ENCODE measurements at places on chromosomes 2 and 18.

DNA sequence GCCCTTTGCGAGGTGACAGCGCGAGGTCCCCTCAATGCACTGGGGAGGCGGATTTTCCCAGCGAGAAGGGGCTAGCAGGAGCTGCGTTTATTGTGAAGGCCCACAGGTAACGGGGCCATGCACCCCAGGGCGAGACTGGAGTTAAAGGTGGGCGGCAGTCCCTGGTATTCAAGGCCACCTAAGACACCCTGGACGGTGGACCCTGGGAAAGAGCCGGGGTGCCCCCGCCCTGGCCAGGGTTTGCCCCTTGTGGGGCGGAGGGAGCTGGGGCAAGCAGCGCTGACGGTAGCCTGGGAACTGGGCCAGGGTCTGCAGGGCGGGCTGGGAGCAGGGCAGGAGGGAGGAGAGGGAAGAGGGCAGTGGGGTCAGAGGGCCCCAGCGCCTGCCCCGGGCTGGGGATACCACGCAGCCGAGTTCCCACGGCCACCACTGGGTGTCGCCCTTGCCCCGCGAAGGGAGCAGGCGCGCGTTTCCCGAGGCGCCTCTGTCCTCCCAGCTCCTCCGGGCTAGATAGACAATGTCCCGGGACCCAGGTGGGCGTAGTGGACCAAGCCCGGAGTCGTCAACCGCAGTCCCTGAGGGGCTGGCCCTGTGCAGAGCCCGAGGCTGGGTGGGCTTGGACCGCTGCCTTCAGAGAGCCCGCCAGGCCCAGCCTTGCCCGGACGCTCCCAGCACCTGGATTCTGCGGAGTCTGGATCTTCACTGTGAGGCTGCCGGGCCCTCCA, 80.2 kb downstream of the SMAD4 start:
- peak; percentile 49 for DNase-seq

DNA sequence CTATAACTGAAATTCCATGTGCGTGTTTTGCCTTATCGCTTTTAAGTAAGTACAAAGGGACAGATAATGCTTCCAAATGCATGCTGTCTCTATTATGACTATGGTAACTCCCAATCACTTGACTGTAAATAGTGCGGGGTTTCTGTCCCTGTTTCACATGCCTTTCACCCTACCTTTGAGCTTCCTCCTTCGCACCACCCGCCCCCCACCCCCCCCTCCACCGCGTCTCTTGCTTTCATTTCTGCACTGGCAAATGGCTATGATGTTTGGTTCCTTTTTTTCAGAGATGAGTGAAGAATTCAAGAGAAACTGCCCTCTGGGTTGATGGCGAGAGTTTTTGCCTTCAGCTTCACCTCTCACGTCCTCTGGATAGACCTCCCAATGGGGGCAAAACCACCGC, 25.0 kb upstream of the SPP2 start:
- DNase-seq: no peak

DNA sequence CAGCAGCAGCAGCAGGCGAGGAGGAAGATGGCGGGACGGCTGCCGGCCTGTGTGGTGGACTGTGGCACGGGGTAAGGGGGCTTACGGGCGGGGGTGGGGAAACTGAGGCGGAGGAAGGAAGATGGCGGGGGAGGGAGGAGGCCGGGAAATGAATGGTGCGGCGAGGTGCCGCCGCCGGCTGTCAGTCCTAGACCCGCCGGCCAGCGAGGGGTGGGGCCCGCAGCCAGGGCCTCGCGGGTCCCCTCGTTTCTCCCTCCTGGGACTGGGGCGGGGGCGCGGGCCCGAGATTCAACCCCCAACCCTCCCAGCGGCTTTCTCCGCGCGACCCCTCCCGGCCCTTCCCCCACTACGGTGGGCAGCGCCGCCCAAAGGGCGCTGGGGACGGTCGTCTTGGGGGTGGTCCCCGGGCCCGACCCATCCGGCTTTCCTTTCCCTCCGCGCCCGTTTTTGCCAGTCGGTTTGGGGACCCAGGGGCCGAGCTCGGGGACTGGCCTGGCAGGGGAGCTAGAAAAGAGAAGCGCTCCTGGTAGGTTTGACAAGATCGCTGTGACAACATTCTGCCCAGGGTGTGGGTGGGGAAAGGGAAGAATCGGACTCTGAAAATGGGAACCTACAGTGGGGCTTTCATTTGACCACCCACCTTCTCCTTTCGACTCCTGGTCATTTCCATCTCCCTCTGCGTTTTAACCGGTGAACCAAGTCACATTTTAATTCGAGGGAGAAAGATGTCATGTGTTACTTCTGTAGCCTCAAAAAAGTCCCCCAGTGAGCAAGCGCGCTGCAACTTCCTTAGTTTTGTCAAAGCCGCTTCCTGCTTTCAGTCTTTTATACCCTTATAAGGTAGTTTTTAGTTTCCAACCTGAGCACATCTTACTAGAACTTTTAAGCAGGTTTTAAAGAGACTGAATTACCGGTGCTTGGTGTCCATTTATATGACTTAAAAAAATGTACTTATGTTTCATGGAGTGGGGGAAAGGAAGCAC, 655 bp downstream of the ACTR3 start:
- peak; percentile 52 for DNase-seq

GRCh38 chr18:28030458-28030857, 146.5 kb downstream of the CDH2 start:
- DNase-seq: no peak

- no peak for DNase-seq
These were observed 120.4 kb upstream of the NEDD4L start for GRCh38 chr18:57923611-57924010.

GRCh38 chr18:45416168-45416567, 199.1 kb upstream of the SLC14A2 start:
- DNase-seq: no peak

GRCh38 chr2:192091476-192091875, 103.3 kb downstream of the TMEFF2 start:
- no peak for DNase-seq

DNA sequence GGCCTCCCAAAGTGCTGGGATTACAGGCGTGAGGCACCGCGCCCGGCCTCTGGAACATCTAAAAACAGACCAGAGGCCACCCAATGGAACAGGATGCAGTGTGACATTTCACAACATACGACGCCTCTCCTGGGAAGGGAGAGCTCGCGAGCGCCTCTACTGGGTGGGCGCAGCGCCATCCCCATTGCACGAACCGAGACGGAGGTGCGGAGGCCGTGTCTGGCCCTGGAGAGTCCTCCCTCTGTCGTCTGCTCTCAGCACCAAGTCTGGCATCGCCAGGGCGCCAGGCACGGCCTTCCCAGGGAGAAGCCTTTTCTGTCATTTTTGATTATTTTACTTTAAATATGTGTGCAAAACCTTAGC, 9.4 kb upstream of the GBX2 start:
- DNase-seq: peak; percentile 36

- DNase-seq: no peak
These were observed 99.8 kb upstream of the FBXO11 start for GRCh38 chr2:48006094-48006493.

GRCh38 chr18:58977801-58978200, 113.1 kb downstream of the ZNF532 start:
- DNase-seq: no peak
